NCI-H187 (cell line): ENCODE measurements at places on chromosomes 2 and 18.

DNA sequence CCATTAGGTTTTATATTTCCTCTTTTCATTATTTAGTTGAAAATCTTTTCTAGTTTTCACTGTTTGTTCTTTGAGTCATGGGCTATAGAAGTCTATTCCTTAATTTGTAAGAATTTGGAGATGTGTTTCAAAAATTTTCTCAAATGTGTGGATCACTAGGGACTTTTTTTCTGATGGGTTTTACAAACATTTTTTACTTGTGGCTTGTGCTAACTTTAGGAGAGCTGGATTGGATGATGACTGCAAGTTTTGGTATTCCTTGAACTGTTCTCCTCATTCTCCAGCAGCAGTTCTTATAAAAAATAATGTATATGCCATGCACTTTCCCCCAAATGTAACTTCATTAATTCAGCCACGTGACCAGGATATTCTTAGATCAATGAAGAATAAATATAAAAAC lies 94.7 kb upstream of the CWC22 start:
- no peak for DNase-seq

- no peak for DNase-seq
Measured at GRCh38 chr2:193876980-193877379, 1682.2 kb upstream of the TMEFF2 start.

DNA sequence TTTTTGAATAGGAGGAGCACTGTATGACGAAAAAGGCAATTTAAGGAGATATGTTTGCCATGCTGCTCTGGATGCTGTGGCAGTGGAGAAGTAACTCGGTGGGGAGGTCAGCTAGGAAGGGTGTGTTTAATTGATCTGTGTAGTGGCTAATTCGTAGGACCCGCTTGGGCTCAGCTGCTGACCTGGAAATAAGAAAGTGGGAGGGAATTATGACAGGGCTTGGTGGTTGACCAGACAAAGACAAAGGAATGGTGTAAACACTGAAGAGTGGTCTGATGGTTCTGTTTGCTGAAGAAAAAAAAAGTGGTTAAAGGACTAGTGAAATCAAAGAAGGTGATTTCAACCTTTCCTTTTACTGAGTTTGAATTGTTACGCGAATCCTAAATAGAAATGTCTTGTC lies 146.0 kb downstream of the MAP4K4 start:
- no peak for DNase-seq

GRCh38 chr18:34620258-34620861 lies 89.7 kb upstream of the DTNA start:
- no peak for DNase-seq

GRCh38 chr2:157231476-157231875 lies 26.0 kb upstream of the GALNT5 start:
- DNase-seq, result no peak

DNA sequence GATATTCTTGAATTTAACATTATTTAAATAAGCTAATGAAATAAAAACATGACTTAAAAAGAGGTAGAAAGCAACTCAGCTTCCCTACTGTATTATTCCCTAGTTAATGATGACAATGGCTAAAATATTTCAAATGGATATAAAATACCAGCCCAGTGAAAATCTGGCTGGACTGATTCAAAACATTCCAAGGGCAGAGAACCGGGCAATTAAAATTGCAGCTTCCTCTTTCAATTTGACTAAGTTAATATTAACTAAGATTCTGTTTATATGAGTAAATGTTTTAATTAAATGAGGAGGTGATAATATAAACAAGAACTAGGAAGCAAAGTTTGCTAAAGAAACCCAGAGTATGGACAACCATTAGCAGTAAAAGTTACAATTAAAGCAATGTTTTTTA lies 65.6 kb downstream of the RAPH1 start:
- DNase-seq, result no peak

- DNase-seq, result no peak
Measured at GRCh38 chr2:239601201-239601851, 200.5 kb upstream of the HDAC4 start.
